ENCODE measurements at places on chromosomes 7 and 10.

GRCh38 chr7:110988890-110989501, 101.9 kb upstream of the LRRN3 start:
- no peak for DNase-seq

GRCh38 chr10:11551916-11552602, 59.4 kb downstream of the USP6NL start:
- no peak for DNase-seq

GRCh38 chr10:102628451-102628911, 15.8 kb upstream of the TRIM8 start:
- no peak for DNase-seq

DNA sequence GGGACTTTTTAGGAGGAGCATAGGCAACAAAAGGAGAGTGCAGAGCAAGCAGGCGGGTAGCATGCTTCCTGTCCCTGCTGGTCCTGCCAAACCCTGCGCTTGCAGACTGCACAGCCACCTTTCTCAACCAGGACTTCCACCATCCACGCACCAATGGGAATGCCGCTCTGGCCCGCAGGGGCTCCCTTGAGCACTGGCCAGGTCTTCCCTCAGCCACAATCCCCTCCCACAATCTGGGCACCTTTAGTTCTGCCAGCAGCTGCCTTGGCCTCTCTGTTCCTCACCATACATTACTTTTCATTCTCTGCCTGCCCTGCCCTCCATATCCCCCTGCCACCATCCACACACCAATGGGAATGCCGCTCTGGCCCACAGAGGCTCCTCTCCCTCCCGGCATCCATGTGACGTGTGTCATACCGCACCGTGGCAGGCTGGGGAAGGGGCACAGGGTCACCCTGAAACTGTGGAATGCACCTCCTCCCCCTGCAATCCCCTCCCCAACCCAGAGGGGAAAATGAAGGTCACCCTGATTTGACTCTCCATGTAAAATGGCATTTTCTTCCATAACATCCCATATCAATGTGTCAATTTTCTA, 97.3 kb upstream of the MACROH2A2 start:
- DNase-seq: no peak

DNA sequence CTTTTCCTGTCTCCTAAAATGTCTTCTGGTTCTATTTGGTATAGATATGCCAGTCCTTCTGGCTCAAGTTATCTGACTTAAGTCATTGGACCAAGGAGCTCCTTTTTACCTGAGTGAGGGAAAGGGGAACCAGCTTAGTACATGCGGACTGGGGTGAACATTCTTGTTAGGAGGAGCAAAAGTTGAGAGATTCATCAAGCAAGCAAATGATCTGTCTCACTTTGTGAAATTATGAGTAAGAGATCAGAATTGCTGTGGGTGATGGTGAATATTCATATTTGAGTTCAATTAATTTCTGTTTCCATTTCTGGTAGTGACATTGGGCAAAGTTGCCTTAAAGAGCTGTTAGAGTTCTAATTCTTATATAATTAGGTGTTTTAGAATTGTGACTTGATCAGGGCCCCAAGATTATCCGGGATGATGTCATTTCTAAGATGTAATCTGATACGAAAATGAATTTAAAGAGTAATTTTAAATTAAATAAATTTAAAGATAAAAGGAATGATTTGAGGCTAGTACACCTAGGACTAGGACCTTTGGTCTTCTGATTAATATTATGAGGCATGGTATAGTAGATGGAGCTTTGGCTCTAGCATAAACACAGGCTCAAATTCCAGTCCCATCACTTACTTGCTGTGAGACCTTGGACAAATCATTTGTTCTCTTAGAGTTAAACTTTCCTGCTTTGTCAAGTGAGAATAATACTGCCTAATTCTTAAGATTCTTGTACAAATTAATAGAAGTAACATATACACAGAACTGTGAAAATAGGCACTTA, 60.4 kb upstream of the STRIP2 start:
- no peak for DNase-seq

- DNase-seq: no peak
Measured at GRCh38 chr7:23383225-23383624, 84.1 kb downstream of the MALSU1 start.

GRCh38 chr10:85311613-85312337, 983.4 kb downstream of the CCSER2 start:
- DNase-seq: no peak

GRCh38 chr10:49662169-49662830, 17.2 kb upstream of the C10orf53 start:
- no peak for DNase-seq

DNA sequence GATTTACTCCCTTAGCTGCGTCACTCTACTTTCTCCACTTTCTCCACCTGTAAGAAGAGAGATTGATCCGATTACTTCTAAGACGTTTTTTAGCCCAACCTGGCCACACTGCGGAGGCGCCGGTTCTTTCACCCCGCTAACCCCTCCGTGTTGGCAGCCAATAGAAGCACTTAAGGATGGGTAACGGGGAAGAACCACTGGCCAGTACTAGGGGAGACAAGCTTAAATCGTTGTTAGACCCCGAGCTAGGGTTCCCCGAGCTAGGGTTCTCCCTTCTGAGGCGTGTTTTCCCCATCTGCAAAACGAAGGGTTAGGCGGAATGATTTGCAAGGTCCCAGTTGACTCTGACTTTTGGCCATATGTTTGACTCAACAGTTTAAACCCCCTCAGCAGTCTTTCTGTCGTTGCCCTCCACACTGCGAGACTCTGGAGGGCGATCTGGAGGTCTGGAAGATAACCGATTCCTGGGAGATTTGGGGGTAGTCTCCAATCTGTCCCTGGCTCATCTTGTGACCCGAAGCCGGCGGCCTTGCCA, 644 bp downstream of the UMAD1 start:
- no peak for DNase-seq

GRCh38 chr7:125355899-125356298, 426.3 kb upstream of the POT1 start:
- no peak for DNase-seq

- no peak for DNase-seq
Measured at GRCh38 chr10:4373612-4374011, 452.4 kb upstream of the AKR1E2 start.

- no peak for DNase-seq
Measured at GRCh38 chr10:33706191-33706590, 371.7 kb upstream of the NRP1 start.

- DNase-seq: no peak
Measured at GRCh38 chr10:89079961-89080360, 89.4 kb downstream of the FAS start.
